RCC 7860 (cell line): ENCODE measurements at places on chromosomes 7 and 10.

DNA sequence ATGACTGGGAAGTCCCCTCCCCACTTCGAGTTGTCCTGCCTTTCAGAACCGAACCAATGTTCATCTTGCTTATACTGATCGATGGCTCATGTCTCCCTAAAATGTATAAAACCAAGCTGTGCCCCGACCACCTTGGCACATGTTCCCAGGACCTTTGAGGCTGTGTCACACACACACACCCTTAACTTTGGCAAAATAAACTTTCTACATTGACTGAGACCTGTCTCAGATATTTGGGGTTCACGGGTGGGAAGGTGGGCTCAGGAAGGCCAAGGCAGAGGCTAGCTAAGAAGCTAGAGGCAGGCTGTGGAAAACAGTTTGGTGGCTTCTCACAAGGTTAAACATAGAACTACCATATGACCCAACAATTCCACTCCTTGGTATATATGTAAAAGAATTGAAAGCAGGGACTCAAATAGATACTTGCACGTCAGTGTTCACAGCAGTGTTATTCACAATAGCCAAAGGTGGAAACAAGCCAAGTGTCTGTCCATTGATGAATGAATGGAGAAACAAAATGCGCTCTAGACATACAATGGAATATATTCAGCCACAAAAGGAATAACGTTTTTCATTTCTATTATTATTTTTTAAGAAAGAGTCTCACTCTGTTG lies 15.4 kb downstream of the PRF1 start:
- DNase-seq, result no peak

DNA sequence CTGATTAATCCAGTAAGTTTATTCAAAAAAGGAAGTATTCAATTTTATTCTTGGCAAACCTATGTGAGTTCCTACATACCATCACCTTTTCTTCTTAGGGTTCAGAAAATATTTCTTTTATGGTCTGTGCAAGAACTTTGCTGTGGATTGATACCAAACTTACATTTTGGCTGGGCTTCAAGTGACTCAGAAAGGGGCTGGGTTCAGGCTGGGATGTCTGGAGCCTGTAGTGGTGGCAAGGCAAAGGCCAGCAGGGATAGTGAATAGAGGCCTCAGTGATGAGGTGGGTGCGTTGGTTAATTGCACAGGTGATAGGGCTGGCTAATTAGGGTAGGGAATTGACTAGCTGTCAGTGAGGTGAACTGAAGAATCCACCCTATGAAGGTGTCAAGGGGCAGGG lies 40.2 kb upstream of the ATXN7L1 start:
- DNase-seq, result no peak

- no peak for DNase-seq
These were observed 214.9 kb upstream of the ZMIZ1 start for GRCh38 chr10:78853864-78854263.

- no peak for DNase-seq
These were observed 64.5 kb downstream of the HIF1AN start for GRCh38 chr10:100600218-100600617.

DNA sequence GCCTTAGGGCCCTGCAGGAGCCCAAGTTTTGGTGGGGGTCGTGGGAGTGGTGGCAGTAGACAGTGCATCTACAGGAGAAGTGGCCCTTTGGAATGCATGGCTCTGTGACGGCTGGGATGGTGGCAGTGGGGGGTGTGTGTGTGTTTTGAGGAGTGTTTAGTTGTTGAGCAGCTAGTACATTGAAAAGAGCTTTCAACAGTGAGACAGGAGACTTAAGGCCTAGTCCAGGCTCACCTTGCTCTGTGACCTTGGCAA lies 27.1 kb downstream of the ZNF775 start:
- DNase-seq, result no peak

- DNase-seq, result no peak
These were observed 2.1 kb downstream of the ST8SIA6 start for GRCh38 chr10:17452060-17452841.

DNA sequence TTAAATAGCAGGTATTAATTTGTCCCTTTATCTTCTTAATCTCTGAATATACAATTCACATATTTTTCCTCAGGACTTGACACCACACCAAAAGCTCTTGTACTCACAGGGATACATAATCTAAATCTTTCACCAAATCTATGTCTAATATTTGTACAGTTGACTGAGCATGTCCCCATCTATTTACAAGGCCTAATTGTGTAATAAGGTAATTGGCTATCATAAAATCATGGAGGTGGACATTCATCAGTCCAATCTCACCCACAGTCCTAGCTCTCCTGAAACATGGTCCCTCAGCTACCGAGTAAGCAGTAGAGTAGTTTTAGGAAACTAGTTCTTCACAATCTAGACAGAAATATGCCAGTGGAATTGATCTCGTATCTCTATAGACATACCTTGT lies 30.3 kb upstream of the EGFR start:
- DNase-seq, result no peak

DNA sequence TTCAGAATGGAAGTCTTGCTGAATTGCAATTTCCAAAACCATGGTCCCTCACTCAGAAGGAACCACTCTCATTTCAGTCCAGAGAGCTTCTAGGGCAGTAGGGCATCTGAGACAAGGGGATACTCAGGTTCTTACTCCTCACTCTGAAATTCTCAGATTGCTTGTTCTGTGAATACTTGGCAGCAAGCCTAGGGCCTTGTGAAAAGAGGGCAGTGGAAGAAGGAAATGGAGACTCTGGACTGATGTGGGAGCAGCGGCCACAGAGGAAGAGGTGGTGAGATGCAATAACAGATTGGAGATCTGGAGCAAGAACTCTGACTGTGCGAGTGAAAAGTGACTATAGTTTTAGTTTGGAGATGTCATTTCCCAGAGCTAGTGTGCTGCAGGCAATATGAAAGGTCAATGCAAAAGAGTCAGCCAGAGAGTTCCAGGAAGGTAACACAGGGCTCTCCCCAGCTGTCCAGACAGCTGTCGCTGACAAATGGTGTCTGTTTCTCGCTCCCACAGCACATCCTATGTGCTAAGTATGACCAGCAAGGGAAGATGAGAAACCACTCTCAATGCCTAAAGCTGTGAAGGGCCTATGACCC lies 291.6 kb upstream of the KIAA1217 start:
- no peak for DNase-seq

GRCh38 chr10:16993186-16993585 lies 136.4 kb downstream of the CUBN start:
- no peak for DNase-seq

- peak; percentile 10 for DNase-seq
These were observed 526 bp downstream of the ZNF248 start for GRCh38 chr10:37856881-37857286.

- DNase-seq, result no peak
These were observed 12.5 kb upstream of the LIPK start for GRCh38 chr10:88693392-88694020.

- DNase-seq, result no peak
These were observed 1.6 kb upstream of the RAMP3 start for GRCh38 chr7:45155941-45156340.

DNA sequence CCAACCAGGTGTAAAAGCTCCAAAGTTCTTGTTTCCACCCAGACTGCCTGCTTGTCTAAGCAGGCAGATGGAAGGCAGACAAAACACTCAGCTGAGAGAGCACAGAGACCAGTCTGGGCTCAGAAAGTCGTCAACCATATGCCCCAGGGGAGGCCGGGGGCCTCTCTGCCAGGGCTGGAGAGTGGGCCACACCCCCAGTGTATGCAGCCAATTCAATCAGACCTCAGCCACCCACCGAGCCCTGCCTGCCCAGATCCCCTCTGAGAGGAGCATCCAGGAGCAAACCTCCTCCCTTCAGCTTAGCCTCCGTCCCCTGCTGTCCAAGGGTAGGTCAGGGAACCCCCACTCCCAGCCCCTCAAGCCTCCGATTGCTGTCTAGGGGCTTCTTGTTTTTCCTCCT lies 196.3 kb downstream of the LSM5 start:
- DNase-seq, result no peak

DNA sequence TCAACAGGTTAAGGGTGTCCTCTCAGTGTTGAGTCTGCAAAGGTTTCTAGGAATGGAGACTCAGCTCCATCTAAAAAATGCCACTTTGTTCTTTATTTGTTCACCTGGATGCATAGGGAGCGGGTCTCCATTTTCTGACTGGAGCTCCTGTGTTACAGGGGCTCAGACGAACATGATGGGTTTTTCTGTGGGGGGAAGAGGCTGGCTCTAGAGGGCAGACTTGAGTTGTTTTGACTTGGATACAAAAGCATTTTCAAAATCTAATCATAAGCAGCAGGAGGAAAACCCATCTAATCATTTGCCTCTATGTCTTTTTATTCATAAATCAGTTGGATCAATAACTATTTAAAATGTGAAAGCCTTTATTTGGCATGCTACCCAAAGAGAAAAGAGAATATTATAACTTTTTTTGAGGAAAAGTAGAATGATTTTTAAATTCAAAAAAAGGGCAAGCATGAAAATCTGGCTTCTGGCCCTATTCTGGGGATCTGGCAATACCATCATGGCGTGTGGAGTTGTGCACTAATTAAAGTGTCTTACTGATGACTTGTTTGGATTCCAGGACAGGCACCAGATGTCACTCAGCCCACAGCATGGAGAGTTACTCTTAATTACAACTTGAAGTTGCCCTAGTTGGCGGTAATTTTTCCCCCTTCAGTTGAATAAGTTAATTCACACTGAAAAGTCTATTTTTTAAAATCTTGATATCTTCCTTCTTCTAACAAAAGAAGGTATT lies 594.9 kb downstream of the REEP3 start:
- DNase-seq, result no peak
